ENCODE measurements at places on chromosomes 11 and 22.

DNA sequence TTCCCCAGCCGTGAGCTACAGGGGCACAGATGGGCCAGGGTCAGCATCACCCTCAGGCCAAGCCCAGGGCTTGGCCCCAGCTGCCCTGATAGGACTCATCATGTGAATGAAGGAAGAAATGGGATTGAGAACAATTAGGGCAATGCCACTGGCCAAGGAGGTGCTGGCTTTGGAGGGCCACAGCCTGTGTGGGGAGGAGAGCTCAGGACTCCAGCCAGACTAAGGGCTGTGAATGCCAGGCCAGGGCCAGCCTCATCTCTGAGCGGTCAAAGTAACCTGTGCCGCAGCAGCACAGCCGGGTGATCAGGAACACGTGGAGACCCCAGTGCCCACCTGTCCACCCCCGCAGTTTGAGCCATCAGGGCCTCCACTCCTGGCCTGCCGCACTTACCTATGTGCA lies 10.1 kb downstream of the CHID1 start:
- no peak for DNase-seq

- no peak for DNase-seq
Observed at GRCh38 chr11:134100171-134100570, 31.3 kb downstream of the JAM3 start.

DNA sequence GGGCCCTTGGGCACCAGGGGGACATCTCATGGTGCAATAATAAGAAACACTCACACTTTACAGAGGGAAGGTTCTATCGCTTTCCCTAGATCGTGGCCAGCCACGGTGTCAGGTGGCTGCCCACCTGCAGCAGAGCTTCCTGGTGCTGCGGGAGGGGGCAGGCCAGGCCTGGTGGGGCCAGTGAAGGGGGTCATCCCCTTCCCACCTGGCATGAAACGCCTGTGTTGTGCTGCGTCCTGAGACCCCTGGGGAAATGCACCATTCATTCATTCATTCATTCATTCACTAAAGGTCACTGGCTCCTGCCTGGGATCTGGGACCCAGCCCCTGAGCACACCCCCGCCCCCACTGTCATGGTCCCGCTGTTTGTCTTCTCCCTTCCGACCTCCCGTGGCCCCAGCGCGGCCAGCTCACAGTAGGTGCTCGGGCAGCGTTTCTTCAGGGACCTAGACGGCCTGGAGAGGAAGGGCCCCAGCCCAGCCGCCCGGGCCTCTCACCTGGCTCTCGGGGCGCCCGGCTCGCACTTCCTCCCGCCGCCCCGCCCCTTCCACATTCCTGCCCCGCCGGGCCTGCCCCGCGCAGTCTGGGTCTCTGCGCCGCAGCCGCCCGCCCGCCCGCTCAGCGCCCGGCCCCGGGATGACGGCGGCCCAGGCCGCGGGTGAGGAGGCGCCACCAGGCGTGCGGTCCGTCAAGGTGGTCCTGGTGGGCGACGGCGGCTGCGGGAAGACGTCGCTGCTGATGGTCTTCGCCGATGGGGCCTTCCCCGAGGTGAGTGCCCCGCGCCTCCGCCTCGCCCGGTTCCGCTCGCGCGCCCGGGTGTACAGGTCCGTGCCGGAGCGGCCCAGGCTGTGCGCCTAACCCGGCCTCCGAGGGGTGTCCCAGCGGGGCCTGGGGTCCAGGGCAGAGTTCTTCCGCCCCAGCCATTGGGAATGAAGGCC lies at the start of gene RHOD:
RHOD (plus strand) TSS at position 581 of the 938 bp plus-strand sequence; CDS start at position 637, 56 bp downstream.
- DNase-seq, result peak; percentile 93

GRCh38 chr22:19848298-19849224 lies 6.1 kb downstream of the GNB1L start:
- no peak for DNase-seq

All from iPS-NIHi11 (cell line).